NCI-H748 treated with DMSO at 0.1 percent for 48 hours (cell line): ENCODE measurements at places on chromosomes 1 and 21.

DNA sequence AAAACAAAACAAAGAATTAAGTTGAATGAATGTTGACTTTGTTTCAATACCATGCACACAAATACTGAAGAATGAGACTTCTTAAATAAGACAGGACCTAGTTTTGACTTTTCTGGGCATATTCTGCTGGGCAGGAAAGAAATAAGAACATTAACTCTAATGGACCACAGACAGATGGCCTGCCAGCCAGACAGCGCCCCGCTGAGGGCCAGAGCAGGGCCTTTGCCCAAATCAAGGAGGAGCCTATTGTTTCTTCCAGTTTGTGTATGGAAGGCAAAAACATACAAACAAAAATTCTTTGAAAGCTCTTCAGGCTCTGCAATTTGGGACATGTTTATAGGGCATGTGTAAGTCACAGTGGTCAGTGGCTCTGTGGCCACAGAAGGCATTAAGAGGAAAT is 44.4 kb upstream of the KIF26B start:
- DNase-seq, result no peak

GRCh38 chr21:41269535-41269934 is 47.1 kb upstream of the FAM3B start:
- no peak for DNase-seq

DNA sequence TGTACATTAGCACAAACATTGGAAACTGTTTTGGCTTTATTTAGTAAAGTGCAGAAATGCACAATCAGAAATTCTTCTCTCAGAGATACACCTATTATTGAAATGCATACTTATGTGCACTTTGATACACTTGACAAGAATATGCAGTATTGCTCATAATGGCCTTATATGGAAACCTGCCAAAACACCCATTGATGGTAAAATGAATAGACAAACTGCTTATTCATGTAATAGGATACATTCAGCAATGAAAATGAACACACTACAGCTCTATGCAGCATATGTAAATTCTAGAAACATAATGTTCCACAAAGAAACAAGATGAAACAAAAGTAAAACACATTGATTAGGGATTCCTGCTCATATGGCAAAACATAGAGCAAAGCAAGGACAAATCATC is 223.9 kb downstream of the S1PR1 start:
- DNase-seq, result peak; percentile 41

DNA sequence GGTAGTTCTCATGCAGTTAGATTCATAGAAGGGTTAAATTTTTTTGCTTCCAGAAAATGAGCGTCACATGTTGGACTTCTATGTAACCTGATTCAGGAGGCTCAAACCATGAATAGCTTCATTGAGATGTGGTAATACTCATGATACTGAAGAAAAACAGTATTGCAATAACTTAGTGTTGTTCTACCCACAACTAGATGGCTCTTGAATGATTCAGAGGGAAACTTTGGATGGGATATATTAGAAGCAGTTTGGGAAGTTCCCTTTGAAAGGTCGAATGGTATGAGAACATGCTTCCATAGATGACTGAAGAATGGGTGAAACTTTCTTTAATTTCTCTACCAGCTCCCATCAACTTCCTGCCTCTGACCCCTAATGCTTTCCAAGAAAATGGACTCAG is 211.7 kb upstream of the PTGFR start:
- DNase-seq, result no peak

DNA sequence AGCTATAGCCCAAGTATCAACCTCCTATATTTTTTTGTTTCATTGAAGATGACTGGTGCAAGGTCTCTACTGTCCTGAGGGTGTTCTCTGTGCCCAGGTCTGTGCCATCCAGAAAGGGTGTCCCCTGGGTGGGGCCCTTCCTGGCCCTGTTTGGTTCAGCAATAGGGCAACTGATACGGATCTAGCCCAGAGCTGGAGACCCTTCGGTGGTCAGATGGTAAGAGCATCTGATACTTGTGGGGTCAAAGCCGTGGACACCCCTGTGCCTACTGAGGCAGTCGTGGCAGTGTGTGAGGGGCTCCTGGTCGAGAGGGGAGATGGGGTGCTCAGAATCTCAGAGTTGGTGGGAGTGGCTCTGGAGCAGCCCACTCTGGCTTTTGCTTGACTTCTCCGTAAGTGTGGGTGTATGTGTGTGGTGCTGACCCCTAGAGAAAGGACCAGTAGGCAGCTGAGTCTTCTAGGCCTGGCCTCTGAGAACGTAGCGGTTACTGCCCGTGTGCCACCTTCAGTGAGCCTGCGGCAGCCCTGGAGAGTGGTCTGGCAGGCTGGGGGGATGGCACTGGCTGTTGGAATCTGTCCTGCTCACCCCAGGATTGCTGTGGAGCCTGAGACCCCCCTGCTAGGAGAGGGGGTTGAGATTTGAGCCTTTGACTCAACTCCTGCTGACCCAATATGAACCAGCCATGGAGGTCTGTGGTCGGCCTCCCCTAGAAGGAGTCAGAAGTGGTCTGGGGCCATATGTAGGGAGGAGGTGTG is 2.7 kb downstream of the AMPD2 start:
- DNase-seq, result no peak

DNA sequence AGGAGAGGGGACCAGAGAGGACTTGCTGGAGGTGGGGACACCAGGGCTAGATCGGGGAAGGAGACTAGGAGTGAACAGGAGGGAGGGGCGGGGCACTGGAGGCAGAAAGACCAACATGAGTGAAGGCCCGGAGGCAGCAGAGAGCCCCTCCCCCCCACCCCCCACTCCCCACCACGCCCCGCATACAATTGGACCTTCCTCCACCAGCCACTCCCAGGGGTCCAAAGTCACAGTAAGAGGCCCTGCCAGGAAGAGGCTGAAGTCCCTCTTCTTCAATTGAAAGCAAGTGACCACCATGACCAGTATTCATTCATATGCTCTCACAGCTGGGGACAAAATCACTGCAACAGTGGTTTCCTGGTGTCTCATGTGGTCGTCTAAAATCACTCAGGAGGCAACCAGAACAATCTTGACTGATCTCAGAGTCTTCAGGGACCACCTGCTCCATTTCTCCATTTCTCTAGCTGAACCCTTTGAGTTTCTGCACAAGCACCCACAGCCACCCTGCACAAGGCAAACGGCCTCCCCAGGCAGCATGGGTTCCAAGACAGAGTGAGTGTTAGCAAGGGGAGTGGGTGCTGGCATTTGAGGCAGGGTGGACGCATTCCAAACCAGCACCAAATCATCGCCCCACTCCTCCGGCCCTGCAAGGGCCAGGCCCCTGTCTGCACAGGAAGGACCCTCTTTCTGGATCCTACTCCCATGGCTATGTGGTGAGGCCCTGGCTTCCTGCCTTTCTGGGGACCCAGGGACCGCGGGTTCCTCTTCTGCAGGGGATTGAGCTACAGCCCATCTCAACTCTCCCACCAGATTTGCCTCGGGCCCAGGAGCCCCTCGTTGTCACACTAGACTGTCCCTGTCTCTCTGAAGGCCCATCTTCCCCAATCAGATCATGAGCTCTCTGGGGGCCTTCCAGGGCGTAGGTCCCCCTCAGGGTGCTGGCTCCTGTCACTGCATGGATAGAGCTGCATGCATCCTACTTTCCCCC is 17.0 kb downstream of the LAPTM5 start:
- DNase-seq, result no peak

GRCh38 chr1:172515927-172516326 is 17.0 kb upstream of the SUCO start:
- DNase-seq, result no peak

DNA sequence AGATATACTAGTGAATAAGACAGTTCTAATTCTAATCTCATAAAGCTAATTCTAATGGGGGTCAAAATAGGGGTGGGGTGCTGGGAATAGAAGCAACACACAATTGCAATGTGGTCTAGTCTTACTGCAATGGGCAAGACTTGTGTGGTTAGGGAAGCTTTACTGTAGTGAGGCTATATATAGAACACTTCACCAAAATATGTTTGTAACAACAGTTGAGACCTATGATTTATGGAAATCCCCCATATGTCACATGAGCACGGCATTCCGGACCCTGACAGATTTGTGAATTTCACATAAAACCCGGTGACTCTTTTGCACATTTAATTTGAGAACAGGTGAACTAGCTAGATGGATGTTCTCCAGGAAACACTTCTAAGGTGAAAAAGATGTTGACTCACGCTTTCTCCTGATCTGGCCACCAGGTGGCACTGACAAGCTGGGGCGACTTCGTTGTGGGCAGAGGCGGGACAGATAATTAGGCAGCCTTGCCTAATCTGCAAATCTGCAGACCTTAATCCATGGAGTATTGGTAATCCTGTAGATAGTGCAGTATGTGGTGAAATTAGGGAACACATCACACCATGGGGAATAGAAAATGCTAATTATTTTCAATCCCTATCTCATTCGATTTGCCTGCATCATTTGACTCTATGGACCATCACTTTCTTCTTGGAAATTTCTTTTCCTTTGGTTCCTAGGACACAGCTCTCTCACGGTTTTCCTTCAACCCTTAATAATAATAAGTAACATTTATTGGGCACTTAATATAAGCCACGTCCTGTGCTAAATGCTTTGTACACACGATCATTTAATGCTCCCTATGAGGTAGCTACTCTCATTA is 37.7 kb downstream of the KIAA0040 start:
- peak; percentile 28 for DNase-seq

DNA sequence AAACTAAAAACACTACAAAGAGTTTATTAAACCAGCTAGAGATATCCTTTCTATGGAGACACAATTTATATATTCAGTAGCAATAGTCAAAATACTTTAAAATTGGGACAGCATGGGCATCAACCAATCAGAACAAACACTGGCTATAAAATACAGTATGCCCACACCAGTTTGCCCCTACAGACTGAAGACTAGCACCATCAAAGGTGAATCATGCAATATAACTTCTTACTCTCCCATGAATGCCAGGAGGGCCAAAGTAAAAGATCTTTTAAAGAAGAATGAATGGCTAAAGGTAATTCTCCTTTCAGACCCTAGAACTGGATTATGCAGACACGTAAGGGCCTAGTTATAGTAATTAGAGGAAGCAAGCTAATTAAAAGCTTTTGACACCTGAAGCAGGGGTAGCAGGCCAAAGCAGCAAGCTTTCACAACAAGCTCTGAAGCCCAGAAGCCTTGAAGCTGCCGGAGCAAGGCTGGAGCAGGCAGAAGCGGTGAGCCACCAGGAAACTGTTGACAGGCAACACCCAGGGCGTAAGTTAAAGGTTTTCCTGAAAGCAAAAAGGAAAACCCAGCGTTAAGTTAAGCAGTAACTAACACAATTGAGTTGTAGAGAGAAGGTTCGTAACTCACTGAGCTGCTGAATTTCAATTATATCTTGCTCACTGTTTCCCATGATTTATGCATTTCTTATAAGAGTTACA is 99.3 kb downstream of the CDC42BPA start:
- DNase-seq, result no peak

DNA sequence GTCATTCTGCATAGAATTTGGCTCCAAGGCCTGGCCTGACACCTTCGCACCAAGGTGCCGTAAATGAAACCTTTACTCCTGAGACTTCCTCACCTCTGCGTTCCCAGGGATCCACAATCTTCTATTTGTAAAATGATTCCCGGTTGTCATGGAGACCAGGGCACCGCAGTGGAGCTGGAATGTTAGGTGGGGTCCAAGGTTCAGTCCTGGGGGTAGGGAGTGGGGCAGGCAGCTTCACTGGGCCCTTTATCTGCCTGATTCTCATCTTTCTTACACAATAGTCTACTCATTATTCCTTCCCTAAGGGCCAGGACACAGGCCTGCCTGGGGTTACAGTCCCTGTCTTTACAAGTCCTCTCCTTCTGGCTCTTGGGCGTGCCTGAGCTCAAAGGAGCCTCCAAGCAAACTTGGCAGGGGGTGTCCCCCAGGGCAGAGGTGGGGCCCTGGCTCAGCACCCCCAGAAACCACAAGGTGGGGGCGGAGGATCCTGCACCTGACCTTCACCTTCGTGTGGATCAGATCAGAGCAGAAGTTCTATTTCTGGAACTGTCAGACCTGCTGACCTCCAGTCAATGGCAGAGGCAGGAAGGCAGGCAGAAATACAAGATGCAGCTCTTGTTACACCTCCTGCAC is 51.1 kb downstream of the RIPK4 start:
- no peak for DNase-seq

- DNase-seq, result no peak
These were observed 46.1 kb upstream of the SLC30A1 start for GRCh38 chr1:211625040-211625439.

DNA sequence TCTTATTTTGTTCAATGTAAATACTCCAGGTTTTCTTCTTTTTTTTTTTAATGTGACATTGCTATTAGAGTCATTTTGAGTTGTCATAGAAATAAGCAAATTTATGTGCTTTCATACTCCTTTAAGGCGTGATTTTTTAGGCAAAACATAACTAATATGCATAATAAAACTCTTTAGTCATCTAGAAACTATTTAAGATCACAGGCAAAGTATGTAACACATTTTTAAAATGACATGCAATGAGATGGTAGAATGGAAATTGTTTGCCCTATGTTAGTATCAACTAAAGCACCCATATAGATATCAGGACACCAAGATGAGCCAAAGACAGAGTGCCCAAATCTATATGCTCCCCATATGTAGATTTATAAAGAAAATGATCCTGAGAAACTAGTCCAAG is 41.5 kb upstream of the SGIP1 start:
- DNase-seq, result no peak
